ENCODE measurements at places on chromosomes 12 and 14.
A peak's percentile ranks its signal among the peaks of the same experiment; 100 is the strongest.

DNA sequence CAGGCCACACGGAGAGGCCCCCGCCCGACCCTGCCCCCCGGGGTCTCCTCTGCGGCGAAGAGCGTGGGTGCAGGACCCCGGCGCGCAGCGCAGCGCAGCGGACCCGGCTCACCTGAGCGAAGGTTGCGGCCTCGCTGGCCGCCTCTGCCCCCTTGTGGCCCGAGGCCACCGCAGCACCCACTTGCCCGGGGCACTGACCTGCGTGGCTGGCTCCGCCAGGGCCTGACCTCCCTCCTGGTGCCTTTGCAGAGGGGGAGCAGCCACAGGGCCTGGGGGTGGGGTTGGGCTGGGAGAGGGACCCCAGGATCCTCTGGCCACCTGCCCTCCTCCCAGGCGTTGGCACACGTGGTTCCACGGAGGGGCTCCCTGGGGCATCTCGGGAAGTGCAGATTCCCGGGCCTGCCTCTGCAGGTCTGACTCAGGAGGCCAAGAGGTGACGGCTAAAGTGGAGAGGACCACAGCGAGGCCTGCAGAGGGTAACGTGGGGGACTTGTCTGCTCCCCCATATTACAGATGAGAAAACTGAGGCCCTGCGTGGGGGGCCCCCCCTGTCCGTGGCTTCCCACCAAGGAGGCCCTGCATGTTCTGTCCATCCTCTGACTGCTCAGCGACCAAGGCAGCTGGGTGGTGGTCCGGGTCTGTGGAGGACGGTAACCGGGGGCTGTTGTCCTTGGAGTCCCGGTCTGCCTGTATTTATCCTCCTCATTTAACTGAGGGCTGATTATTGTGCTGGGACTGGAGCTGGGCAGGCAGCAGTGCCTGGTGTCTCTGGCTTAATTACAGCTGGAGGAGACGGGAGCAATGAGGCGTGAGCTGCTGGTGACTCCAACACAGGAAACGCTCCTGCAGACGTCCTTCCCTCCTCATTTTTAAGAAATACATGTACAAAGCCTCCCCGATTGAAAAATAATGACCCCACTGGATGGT lies 67.9 kb upstream of the BEGAIN start:
- no peak for DNase-seq

GRCh38 chr12:78470354-78471195 lies 394.0 kb upstream of the SYT1 start:
- peak; percentile 81 for DNase-seq

GRCh38 chr12:8052679-8053078 lies 13.5 kb downstream of the C3AR1 start:
- no peak for DNase-seq

DNA sequence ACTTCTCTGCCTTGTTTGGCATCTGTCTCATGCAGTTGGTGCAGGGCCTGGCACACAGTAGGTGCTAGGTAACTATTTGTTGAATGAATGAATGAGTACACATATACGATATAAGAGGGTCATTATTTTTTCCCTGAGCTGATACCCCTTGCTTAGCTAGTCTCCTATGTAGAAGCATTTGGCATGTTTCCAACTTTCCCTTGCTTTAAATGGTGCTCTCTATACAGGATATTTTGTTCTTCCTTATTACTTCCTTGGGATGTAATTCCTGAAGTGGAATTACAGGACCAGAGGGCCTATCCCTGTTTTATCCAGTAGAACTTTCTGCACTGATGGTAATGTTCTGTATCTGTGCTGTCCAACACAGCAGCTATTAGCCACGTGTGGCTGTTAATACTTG lies 250.1 kb upstream of the PWP1 start:
- DNase-seq, result no peak

DNA sequence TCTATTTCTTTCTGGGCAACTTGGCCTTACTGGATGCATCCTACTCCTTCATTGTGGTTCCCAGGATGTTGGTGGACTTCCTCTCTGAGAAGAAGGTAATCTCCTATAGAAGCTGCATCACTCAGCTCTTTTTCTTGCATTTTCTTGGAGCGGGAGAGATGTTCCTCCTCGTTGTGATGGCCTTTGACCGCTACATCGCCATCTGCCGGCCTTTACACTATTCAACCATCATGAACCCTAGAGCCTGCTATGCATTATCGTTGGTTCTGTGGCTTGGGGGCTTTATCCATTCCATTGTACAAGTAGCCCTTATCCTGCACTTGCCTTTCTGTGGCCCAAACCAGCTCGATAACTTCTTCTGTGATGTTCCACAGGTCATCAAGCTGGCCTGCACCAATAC lies 5.3 kb downstream of the OR4N5 start:
- no peak for DNase-seq

GRCh38 chr12:42790761-42791151 lies 201.2 kb upstream of the PRICKLE1 start:
- DNase-seq, result peak; percentile 89

- DNase-seq, result no peak
Observed at GRCh38 chr14:73895939-73896338, 9.3 kb downstream of the ZNF410 start.

GRCh38 chr12:125983784-125984500 lies 918.7 kb downstream of the AACS start:
- DNase-seq, result no peak

- peak; percentile 52 for DNase-seq
Observed at GRCh38 chr12:123900871-123901376, 71.7 kb downstream of the CCDC92 start.

DNA sequence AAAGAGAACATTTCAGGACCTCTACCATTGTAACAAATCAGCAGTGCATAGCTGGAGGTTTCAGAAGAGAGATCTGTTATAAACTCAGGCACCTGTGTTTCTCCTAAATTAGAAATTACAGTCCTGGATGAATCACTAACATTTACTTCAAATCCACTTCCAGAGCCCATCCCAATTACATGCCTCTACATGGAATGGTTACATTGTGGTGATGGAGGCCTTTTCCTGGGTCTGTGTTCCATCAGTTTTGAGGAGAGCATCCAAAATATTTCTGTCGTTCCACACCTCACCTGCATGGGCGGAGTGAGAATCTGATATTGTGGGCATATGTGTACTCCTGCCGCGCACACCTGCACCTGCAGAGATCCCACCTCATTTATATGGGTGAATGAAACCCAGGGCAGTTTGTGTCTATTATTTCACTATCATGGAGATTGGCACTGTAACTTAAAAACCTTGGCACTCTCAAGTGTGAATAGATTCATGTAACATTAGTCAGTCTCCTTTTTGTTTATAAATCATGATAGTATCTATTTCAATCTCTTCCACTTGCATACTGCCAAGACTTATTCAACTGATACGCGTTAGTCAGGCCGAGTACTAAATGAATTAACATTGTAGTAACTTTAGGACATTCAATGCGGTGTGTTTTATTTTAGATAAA lies 215.1 kb upstream of the FAR2 start:
- DNase-seq, result peak; percentile 39

DNA sequence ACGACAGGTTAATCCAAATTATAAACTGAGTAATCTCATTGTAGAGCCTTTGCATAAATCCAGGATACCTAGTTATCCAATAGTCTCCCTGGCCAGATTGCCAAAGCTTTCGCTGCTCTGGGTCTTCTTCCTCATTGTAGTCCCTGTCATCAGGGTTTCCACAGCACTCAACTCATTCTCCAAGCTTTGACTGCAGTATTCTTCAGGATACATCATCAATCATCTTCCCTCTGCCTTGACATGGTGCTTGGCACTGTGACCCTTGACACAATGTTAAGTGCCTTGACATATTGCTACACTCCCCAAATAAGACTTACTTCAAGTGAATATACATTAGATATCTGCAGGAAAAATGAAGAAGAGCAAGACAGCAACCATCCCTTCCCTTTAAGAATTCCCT lies 60.1 kb upstream of the RESF1 start:
- no peak for DNase-seq

GRCh38 chr12:113757221-113758002 lies 208.7 kb downstream of the RBM19 start:
- DNase-seq, result no peak

- peak; percentile 85 for DNase-seq
Observed at GRCh38 chr14:60622210-60622916, 26.9 kb downstream of the SIX1 start.

- no peak for DNase-seq
Observed at GRCh38 chr12:70719071-70719470, 81.8 kb upstream of the PTPRB start.

DNA sequence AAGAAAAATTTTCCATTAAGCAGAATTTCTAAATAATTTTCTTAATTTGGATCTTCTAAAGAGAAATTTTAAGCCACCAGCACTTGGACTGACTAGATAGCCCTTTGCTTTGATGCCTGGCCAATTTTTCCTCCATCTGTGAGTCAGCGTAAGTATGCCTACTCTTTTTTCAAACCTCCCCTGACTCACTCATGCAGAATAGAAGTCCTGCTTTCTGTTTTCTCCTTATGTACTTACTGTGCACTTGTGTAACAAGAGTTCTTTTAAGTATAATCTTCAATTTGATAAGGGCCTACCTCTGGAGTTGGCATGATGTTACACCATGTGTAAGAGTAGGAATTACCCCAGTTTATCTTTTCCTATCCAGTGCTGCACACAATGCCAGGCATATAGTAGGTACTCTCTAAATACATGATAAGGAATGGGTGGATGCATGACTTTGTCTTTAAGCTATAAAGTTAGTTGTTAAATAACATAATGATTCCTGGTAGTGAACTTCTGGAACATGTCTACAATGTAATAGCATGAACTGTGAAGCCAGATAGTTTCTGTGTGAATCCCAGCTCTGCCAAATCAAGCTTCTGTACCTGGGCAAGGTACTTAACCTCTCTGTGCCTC lies 329.6 kb downstream of the TMTC2 start:
- DNase-seq, result peak; percentile 93
